ENCODE measurements at places on chromosomes 7 and 10. TPM values are rescaled to one million over a fixed set of nuclear protein-coding genes. Genes with fewer than 3 reads are reported as not detected.
A peak's percentile ranks its signal among the peaks of the same experiment; 100 is the strongest.

- DNase-seq: no peak
These were observed 36.9 kb downstream of the CYP26A1 start for GRCh38 chr10:93110472-93111146.

- DNase-seq: no peak
These were observed 45.2 kb downstream of the DIP2C start for GRCh38 chr10:644076-644942.

- no peak for DNase-seq
These were observed 146.9 kb downstream of the TPST1 start for GRCh38 chr7:66352071-66352470.

AUTS2 gene
- 7.2 TPM for polyA plus RNA-seq

WDR86 gene
- polyA plus RNA-seq: 0.22 TPM

DNA sequence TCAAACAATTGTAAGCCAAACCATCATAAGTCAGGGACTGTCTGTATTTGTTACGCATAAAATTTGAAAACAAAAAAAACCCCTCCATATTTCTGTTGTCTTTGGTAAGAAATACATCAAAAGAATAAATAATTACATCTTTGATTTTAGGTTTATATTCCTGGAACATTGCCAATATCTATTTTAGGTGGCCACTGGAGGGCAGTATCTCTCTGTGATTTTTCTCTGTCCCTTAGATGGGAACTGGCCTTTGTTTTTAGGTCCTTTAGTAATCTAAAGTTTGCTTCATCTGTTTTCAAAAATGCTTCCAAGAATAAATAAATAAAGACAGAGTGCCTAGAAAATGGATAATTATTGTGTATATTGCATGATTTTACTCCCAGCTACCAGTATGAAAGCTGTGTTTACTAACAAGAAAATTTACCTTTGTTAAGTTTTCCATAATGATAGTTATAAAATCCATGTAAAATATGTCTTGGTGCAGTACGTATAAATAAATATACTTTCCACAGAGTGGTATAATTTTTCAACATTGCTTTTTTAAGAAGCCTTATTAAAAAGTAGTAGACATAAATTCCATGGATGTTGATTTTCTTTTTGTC is 64.2 kb downstream of the PHYHIPL start:
- peak; percentile 21 for DNase-seq

DNA sequence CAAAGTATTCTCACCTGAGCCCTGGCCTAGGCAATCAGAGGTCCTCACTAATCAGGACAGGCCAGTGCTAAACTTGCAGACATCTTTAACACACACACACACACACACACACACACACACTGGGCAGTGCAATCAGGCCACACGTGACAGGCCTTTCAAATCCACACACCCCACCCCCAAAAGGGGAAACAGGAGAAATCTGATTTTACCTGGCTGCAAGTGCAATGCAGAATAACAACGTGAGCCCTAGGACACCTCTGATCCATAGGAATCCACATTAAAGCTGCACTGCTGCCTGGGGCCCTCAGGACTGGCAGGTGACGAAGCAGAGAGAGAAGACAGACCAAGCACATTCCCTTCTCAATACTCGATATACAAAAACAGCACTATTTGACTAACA is 218.9 kb downstream of the FAM107B start:
- no peak for DNase-seq

GRCh38 chr7:23072048-23072447 is 33.5 kb upstream of the KLHL7 start:
- DNase-seq: no peak

Data from heart right ventricle (tissue), 16 donors.